ENCODE measurements at places on chromosomes 2 and 18.

- DNase-seq: no peak
Observed at GRCh38 chr2:40740419-40740818, 288.5 kb upstream of the SLC8A1 start.

DNA sequence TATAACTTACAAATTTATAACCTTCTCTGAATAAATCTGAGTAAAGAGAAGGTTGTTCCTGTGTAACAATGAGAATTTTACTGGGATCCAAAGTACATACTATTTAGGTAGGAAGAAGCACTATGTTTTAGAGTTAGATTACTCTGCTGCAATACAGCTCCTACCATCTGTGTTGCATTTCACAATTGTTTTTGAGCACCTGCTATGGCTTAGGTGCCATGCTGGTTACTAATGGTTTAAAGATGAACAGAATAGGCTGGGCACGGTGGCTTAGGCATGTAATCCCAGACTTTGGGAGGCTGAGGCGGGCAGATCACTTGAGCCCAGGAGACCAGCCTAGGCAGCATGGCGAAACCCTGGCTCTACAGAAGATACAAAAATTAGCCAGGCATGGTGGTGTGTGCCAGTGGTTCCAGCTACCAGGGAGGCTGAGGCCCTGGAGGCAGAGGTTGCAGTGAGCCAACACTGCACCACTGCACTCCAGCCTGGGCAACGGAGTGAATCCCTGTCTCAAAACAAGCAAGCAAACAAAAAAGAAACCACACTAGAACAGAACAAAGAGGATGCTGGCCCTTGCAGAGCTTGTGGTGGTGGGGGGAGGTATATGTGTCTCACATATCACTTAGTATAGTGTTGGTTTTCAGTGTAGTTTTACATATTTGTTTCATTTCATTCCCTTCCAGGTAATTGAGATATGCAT, 56.7 kb downstream of the SPTBN1 start:
- no peak for DNase-seq

DNA sequence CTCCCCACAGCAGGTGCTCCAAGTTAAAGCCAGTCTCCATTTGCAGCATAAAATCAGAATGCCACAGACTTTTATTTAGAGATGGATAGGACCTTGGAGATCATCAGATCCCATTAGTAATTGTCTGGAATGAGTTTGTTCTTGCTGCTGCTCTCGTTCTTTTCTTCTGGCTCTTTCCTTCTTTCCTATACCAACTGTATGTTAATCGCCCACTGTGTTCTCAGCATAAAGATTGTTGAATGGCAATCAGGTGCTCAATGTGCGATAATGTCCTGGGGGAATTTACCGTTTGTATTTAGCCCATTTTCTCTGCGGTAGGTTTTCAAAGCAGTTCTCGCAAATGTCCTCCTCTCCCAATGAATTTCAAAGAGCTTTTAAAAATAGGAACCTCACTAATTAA, 3.3 kb downstream of the GPR39 start:
- no peak for DNase-seq

GRCh38 chr2:71880846-71881610, 266.6 kb downstream of the CYP26B1 start:
- no peak for DNase-seq

DNA sequence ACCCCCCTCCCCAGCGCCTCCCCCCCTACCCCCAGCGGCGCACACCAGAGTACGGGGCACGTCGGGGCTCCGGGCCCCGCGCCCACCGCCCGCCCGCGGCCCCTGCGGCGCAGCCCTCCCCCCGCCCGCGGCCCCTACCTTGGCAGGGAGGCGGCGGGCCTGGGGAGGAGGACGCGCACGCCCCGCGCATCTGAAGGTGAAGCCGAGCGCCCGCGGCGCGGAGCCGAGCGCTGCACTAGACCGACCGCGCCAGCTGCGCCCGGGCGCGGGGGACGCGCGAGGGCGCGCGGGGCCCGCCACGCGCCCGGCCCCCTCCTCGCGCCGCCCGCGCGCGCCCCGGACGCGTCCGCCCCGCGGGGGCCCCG, at the start of gene ZNF516:
Gene ZNF516 (minus strand): TSS at position 237 of the 365 bp plus-strand sequence. CDS start 52,188 bp downstream, outside the sequence.
- DNase-seq: no peak

- DNase-seq: no peak
Observed at GRCh38 chr2:208099682-208100470, 24.4 kb downstream of the CRYGD start.

- no peak for DNase-seq
Observed at GRCh38 chr2:101064125-101064502, 62.0 kb downstream of the RPL31 start.

GRCh38 chr18:23071285-23071684, 64.0 kb upstream of the CABLES1 start:
- DNase-seq: no peak

- DNase-seq: no peak
Observed at GRCh38 chr2:23814963-23815362, 112.0 kb downstream of the ATAD2B start.

DNA sequence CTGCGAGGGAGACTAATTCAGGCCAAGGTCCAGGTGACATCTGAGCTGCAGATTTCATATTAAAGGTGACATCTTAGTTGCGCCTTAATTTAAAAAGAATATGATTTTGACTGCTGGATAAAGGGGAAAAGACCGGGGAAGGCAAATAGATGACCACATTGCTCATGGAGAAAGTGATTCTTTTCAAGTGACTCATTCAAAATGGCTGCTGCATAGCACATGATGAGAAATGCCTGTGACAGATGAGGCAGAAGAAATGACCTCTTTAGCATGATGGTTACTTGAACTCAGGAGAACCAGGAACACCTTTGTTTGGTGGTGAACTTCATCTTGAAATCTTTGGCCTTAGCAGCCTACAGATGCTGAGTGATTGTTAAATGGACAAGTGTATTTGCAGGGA, 385.8 kb upstream of the TRIB2 start:
- no peak for DNase-seq

DNA sequence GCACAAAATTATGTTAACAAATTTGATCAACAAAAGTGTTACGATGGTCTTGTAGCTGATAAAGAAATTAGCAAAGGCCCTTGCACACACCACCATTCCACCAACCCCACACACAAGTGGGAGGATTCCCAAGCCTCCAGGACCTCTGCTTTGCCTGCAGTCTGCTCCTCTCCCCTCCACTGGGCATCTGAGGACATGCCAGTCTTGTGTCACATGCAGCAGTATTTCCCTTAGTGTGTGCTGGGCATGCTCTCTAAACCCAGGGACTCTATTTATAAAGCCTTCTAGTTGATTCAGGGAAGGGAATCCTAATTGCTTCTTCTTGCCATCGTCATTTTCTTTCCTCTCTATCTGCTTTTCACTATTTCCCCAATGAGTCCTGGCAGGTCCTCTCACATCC, 53.3 kb downstream of the KCTD18 start:
- DNase-seq: no peak

- DNase-seq: no peak
Observed at GRCh38 chr2:225056330-225057073, 14.2 kb upstream of the DOCK10 start.
